ENCODE measurements at places on chromosomes 2 and 18. TPM values are rescaled to one million over a fixed set of nuclear protein-coding genes. Genes with fewer than 3 reads are reported as not detected.

- DNase-seq: no peak
These were observed 39.3 kb upstream of the ELAC1 start for GRCh38 chr18:50928551-50928950.

DNA sequence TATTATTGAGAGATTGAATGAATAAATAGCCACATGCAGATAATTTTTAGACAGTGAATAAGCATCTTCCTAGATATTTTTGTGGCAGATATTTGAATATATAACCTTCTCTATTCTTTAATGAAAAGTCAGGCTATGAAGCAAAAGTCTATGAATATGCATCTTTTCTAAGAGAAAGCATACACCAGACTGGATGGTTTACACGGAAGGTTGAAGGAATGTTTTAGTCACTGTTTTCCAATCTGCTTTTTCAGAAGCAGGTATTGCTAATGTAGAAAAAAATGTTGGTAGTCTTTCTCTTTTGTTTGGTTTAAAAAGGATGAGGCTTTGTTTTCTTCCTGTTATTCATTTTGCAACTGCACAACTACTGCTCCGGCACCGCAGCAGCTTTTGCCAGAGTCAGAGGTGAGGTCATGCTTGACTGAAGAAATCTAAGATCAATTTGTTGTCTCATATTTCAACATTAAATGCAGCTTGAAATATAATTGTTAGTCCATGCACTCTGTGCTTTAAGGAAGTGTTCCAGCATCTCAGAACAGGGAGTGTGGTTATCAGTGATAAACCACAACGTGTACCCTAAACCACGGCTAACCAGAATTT is 1540.8 kb upstream of the PIK3C3 start:
- DNase-seq: no peak

DNA sequence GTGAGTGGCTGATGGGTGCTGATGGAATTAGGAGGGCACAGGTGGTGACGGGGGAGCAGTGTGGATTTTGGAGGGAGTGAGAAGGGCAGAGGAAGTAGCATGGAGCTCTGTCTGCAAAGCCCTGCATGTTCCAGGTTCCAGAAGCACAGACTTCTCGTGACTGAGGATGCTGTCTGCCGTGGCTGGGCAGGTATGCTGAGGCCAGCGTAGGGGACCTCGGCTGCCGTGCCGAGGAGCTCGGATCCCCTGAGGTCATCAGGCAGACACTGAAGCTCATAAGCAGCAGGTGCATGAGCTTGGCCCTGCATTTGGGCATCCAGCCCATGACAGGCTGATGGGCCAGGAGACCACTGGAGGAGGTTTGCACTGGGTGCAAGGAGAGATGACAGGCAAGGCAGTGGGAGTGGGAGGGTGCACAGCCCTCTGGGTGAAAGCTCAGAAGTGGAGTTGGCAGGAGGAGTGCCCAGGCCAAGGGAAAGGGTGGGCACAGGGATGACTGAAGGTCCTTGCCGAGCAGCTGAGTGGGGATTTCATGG is 215.3 kb downstream of the SH3RF3 start:
- DNase-seq: no peak

The ASXL3 gene
- 7.2 TPM for total RNA-seq

The SCN3A gene
- 0.38 TPM for total RNA-seq

The ITGA6 gene
- 34.0 TPM for total RNA-seq
